ENCODE measurements at places on chromosomes 2 and 18. TPM values are rescaled to one million over a fixed set of nuclear protein-coding genes. Genes with fewer than 3 reads are reported as not detected.

DNA sequence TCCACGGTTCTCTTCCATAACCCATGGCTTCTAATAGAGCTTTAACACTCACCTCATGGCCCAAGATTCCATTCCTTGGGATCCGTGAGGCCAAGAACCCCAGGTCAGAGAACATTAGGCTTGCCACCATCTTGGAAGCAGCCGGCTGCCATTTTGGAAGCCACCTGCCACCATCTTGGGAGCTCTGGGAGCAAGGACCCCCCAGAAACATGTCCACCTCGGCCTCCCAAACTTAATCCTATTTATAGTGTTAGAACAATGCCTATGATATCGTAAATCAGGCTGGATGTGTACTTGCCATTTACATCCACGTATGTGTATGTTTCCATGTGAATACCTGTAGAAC lies 39.9 kb upstream of the HAAO start:
- DNase-seq = no peak

- no peak for DNase-seq
Observed at GRCh38 chr2:11540148-11540995, 6.5 kb downstream of the GREB1 start.

GLI2 gene
- not detected for total RNA-seq

GRCh38 chr2:3639653-3640052 lies 18.3 kb upstream of the ALLC start:
- DNase-seq = no peak

GRCh38 chr2:187210726-187211125 lies 237.3 kb downstream of the CALCRL start:
- DNase-seq = no peak

All from activated CD4-positive, alpha-beta T cell treated with anti-CD3 and anti-CD28 coated beads for 36 hours (primary cell).